Fibroblast of villous mesenchyme (primary cell): ENCODE measurements at places on chromosomes 3 and 15. TPM values are rescaled to one million over a fixed set of nuclear protein-coding genes. Genes with fewer than 3 reads are reported as not detected.

Gene GOLGA6C
- not detected in 2 replicates for total RNA-seq

Gene KBTBD13
- total RNA-seq: not detected in 2 replicates

Gene TRIM71
- not detected in 2 replicates for total RNA-seq

Gene TMCO5A
- not detected in 2 replicates for total RNA-seq

Gene CDHR4
- total RNA-seq: not detected in 2 replicates

Gene CAPN3
- 0.64 and 2.6 TPM in 2 replicates for total RNA-seq

Gene ALG1L2
- total RNA-seq: 0.86 TPM in 1 of 2 replicates, not detected in the other

Gene TM6SF1
- 1.7 and 2.6 TPM in 2 replicates for total RNA-seq

Gene NISCH
- 75.7 and 82.5 TPM in 2 replicates for total RNA-seq

Gene PLD1
- 18.0 and 19.4 TPM in 2 replicates for total RNA-seq

Gene HEG1
- 110 and 199 TPM in 2 replicates for total RNA-seq

Gene RNF168
- total RNA-seq: 17.1 and 22.5 TPM in 2 replicates

Gene GOLGA8Q
- total RNA-seq: 0.43 and 0.97 TPM in 2 replicates

Gene SCAMP5
- 0.43 and 1.6 TPM in 2 replicates for total RNA-seq

Gene DNAJC13
- 91.8 and 107 TPM in 2 replicates for total RNA-seq

Gene MINAR1
- 1.3 and 2.3 TPM in 2 replicates for total RNA-seq

Gene FGF7
- total RNA-seq: 75.7 and 369 TPM in 2 replicates

Gene SLC24A5
- not detected in 2 replicates for total RNA-seq

Gene CYP8B1
- total RNA-seq: not detected in 2 replicates

Gene GP5
- total RNA-seq: 0.32 TPM in 1 of 2 replicates, not detected in the other

Gene CPN2
- total RNA-seq: not detected in 2 replicates

Gene ALPK3
- 0.86 and 1.3 TPM in 2 replicates for total RNA-seq

Gene MTHFS
- 9.5 and 9.7 TPM in 2 replicates for total RNA-seq

Gene UACA
- 160 TPM in 2 replicates for total RNA-seq

Gene CCR9
- total RNA-seq: not detected in 2 replicates

Gene SLC9C1
- under 0.01 TPM in 1 of 2 replicates, not detected in the other for total RNA-seq

Gene VGLL3
- 102 and 223 TPM in 2 replicates for total RNA-seq

Gene BNC1
- total RNA-seq: 5.2 and 6.9 TPM in 2 replicates

Gene SEMA3F
- total RNA-seq: 0.32 and 0.86 TPM in 2 replicates
